ENCODE measurements at places on chromosomes 2 and 18.

DNA sequence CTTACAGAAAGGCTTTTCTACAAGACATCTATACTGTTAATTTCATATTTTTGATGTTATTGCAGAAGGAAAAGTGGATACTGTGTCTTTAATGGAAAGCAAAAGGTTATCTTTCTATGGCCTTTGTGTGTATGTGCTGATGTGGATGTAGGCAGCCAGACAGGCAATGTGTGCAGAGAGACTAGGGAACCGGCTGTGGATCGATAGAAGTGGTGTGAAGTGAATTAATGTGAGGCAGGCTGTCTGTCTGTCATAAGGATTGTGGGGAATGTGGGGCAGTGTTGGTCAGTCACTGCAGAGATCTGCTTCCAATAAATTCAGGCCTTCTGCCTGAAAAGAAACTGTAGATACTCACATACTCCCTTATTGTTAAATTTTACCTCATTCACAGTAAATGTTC, 156.7 kb downstream of the WDR7 start:
- DNase-seq: no peak

DNA sequence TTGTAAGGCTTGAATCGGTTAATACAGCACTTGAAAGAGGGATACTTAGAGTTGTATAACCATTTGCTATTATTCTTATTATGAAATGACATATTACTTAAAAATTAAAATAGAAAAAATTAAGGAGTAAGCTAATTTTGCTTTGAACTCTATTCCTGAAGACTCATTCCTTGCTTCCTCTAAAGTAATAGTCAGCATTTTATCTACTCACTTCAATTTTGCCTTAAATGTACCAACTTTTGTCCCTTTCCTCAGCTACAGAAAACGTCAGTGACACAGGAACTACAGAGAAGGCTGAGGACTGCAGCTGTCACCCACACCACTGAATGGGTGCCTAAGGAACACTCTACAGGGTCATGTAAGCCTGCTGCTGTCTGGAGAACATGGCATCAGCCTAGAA, 80.7 kb upstream of the OSR1 start:
- DNase-seq: no peak

- DNase-seq: no peak
Measured at GRCh38 chr2:188303363-188304031, 11.8 kb downstream of the GULP1 start.

DNA sequence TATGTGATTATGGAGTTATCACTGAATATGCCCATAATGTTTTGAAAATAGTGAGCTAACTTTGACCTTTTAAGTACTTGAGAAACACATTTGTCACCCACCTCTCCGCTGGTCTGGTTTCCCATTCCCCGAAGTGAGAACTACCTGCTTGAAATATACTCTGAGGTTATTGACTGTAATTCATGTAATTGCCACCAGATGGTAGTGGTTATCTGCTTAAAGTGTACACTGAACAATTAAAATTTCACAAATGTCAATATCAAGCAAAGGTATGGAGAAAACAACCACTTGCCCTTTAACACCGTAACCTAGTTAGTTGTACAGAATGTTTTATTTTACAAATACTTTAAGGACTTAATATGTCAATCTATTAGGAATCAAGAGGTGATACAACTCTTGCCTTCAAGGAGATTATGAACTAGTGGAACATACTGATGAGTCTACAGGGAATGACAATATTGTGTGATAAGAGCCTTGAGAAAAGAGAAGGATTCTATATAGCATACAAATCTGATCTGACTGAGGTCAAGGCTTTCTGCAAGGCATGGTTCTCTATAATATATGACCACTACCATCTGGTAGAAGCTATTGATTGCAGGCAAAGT, 316.8 kb upstream of the KCNH7 start:
- DNase-seq: peak; percentile 3

DNA sequence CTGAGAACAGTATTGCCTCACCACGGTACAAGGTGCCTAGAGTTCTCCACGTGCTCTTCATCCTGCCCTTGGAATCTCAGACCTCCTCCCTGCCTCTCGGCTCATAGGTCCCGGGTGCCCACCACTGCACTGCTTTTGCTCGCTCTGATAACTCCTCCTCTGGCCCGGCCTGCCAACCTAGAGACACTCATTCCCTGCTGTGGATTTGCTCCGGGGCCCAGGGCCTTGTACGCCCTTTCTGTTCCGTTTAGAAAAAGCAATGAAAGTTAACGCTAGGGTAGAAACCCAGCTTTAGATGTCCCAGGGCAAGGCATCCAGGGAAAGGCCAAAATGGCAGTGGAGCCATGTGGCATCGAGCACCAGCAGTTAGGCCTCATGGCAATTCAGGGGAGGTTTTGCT, 253.9 kb downstream of the VAPA start:
- no peak for DNase-seq

GRCh38 chr2:129812071-129812470, 167.4 kb upstream of the RAB6C start:
- DNase-seq: peak; percentile 33

- no peak for DNase-seq
Measured at GRCh38 chr2:9471206-9471605, 3.1 kb upstream of the IAH1 start.

GRCh38 chr2:56017784-56018183, 94.2 kb upstream of the EFEMP1 start:
- no peak for DNase-seq

DNA sequence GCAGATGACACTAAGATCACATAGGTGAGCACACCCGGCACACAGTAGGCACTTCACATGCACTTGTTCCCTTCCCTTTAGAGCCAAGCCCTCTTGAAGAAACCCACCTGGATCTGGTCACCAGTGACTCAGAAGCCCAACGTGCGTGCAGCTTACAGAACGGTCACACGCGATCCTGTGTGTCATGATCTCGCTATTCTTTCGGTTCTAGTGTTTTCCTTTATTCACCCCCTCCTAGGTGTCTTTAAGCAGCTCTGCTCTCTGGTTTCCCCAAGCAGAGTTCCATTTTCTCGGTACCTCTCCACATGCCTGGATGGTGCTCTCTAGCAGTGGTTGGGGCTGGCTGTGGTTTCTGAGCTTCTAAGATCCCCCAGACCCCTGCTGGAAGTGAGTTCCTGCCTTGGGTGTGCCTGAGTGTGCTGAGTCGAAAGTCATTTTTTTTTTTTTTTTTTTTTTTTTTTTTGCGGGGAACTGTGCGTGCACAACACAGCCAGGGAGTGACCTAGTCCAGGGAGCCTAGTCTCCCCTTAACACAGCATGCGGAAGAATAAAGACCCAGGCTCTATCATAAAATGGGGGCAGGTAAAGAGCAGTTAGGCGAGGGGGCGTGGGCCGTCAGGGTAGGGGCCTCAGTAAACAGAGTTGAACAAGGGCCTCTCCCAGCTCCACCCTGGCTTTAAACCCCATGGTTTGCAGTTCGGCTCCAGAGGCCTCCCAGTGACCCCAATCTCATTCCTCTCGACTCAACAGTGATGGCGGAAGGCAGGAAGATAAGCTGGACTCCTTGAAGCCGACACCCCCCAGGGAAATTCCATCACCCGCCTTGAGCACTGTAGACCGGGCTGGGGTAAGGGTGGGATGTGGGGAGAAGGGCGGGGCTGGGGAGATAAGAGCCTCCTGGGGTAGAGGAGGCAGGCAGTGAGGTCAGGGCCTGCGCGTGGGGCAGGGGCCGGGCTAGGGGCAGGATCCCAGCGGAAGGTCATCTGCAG, 29.8 kb upstream of the DNMT3A start:
- DNase-seq: no peak

DNA sequence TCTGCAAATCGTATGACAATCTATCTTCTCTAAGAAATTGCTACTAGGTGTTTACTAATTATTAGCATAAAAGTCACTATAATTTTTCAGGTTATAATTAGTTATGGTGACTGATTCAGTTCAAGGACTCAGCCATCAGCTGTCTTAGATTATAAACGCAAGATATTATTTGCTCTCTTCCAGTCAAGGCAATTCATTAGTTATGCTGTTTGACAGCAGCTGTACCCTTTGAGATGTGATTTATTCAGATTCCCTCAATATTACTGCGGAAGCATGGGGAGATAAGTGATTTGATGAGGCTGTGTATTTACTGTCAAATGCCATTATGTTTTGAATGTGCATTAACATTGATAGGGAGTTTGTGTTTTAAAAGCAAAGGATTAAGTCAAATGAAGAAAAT, 558.9 kb upstream of the FSIP2 start:
- no peak for DNase-seq

GRCh38 chr2:75549401-75550253, 11.1 kb downstream of the EVA1A start:
- DNase-seq: no peak

GRCh38 chr2:8761529-8762164, 75.8 kb downstream of the KIDINS220 start:
- peak; percentile 35 for DNase-seq

All from GM12878 (cell line).